ENCODE measurements at places on chromosomes 7 and 10.

DNA sequence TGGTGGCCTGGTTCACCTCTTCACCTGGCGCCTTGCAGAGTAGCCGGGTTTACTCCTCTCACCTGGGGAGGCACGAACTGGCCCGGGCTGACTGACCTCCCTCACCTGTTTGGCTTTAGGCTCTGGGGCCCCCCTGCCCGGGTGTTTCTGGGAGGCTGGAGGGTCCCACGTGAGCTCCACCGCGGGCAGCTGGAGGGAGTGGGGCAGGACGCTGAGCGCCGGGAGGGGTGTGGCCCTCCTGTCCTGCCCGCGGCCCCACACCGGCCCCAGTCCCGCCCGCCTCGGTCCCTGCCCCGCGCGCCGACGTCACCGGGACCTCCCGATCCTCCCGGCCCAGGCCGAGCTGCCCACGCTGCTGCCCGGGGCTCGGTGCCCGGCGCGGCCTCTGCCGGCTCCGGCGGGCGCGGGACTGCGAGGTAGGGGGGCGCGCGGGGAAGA is at the start of gene AMZ1:
Gene AMZ1, plus strand, starts transcription at position 322 of the 438 bp plus-strand sequence. CDS start 12,250 bp downstream, outside the sequence.
- DNase-seq = no peak

- DNase-seq = no peak
These were observed 12.7 kb downstream of the SLC29A3 start for GRCh38 chr10:71331736-71332135.

GRCh38 chr7:142853739-142854371 is 1.0 kb upstream of the EPHB6 start:
- peak; percentile 48 for DNase-seq

GRCh38 chr7:19066170-19066569 is 51.3 kb downstream of the TWIST1 start:
- no peak for DNase-seq

DNA sequence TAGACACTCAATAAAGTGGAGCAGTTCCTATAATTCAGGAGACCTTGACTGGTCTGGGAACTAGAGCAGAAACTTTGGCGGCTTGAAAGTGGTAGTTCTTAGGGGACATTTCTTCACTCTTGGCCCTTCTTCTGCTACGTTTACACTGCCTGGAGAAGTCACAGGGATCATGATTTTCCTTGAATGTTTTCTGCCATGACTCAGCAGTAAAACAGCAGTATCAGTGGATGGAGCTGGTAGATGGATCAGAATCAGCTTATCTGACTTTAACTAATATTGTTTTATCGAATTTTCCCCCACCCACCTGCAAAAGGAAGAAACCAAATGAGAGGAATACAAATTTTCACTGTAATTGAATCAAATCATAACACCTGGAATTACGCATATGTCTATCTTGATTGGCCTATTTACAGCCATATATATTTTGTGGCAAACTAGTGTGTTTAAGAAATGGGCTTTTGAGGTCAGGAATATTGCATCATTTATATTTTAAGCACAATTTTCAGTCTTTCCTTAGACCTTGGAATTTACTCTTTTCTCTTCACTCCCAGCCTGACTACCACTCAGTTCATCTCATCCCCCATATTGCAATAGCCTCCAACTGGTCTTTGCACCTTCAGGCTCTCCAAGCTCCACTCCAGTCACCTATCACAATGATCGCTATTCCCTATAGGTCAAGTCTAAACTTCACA is 14.9 kb upstream of the DLX5 start:
- no peak for DNase-seq

- no peak for DNase-seq
These were observed 14.8 kb downstream of the CPA5 start for GRCh38 chr7:130359276-130359857.

DNA sequence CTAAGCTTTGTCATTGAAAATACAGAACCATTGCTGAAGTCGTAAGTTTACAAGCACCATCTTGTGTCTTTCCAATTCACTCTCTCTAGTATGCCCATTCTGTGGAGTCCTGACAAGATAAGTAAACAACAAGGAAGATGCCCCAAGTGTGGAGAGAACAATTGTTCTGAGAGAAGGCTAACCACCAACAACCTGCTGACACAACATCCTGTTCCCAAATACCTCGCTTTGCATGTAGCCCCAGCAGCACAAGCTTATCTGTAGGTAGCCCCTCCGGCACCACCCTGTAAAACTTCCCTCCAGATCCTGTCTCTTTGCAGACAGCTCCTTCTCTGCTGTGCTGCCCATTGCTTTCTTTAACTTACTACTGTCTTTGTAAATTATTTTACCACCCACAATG is 233.3 kb upstream of the AOAH start:
- no peak for DNase-seq

Measured in T-helper 22 cell (primary cell).